Stimulated activated CD4-positive, alpha-beta T cell treated with anti-CD3 and anti-CD28 coated beads, Interleukin-1b, Interleukin-23, amount 100 ng/mL, for 1 hour (primary cell): ENCODE measurements at places on chromosomes 5 and 9.

DNA sequence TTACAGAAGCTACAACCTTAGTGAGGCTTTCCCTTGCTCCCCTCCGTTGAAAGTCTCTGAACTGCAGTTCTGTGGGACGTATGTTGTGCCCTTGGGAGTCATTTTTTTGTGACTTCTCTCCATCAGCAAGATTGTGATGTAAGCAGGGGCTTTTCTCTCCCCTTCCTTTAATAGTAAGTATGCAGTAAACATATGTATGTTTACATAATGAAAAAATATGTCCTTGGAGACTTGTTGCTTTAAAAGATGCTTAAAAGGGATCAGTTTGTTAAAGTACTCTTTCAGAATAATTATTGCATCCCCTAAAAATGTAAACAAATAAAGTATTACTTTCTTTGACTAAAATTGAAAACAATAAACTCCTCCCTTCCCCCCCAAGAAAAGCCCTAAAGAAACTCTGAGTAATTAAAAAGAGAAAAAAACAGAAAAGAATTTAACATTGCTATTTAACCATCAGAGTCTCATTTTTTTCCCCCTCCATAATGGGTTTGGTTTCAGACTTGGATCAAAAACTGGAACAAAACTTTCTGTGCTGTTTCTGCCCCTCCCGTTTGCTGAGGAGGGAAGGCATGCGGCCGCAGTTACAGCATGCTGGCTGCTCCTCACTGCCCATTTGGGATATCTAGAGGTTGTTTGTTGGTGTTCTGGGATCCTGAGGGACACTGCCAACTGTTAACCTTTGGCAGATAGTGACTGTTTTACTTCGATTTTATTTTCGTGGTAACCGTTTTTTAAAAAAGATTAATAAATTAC is 40.2 kb downstream of the TRIO start:
- DNase-seq: no peak

DNA sequence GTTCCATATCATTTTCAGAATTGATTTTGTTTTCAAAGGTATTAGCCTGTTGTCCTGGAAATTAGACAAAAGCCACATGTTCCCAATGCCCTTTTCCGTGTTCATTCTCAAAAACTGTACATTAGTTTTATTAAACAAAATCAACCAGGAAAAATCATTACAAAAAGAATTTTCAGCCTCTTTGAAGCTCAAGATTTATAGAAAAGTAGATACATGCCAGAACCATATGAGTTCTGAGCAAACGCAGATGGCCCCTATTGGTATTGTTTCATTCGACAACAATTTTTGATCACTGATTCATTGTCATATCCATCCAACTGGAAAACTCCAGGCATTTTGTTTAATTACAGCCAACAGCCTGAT is 148.5 kb upstream of the GRAMD2B start:
- no peak for DNase-seq

- DNase-seq: no peak
Measured at GRCh38 chr5:104431002-104431620, 868.5 kb upstream of the NUDT12 start.

GRCh38 chr9:12723409-12724028 is 30.3 kb downstream of the TYRP1 start:
- DNase-seq: no peak

GRCh38 chr9:112752334-112753125 is 2.0 kb downstream of the SNX30 start:
- DNase-seq: no peak

- DNase-seq: no peak
Measured at GRCh38 chr5:111229871-111230810, 6.0 kb downstream of the CAMK4 start.

GRCh38 chr9:129121483-129121882 is 10.3 kb downstream of the PTPA start:
- DNase-seq: no peak

GRCh38 chr5:31156631-31157160 is 36.8 kb upstream of the CDH6 start:
- DNase-seq: no peak

- DNase-seq: no peak
Measured at GRCh38 chr5:92927291-92927778, 653.7 kb downstream of the NR2F1-AS1 start.

- no peak for DNase-seq
Measured at GRCh38 chr5:39256477-39257235, 37.3 kb upstream of the FYB1 start.

- DNase-seq: no peak
Measured at GRCh38 chr5:172411484-172412072, 42.7 kb downstream of the SH3PXD2B start.

GRCh38 chr9:124191691-124192395 is 65.9 kb upstream of the NEK6 start:
- no peak for DNase-seq

DNA sequence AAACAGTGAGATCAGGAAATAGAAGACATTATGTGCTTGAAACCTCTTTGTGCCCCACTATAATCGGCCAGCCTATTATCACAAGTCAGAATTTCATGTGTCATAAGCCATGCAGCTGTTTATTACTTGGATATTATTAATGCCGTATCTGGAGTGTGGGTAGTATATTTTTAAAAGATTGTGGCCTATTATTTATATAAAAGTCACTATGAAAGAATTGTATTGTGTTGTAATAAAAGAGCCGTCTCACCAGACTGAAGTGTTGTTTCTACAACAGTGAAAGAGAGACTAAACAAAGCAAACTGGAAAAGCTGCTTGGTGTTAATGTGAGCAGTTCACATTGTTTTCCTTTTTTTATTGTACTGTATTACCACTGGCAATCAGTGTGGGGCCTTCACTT is 449.1 kb downstream of the PSAT1 start:
- no peak for DNase-seq
